ENCODE measurements at places on chromosomes 5 and 9.

DNA sequence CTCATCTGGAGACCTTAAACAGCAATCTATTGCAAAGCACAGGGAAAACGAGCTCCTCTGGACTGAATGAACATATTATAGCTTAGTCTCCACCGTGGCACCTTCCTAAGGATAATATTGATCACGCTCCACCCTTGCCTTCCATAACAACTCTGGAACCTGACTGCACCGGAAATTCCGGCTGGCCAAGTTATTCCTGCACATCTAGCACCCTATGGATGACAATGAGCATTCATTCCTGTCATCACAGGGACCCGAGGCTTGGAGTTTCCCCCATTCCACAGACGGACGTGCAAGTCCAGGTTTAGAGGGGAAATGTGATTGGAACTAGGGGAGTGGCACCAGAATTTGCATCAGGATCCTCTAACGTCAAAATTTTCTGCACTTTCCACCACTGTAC lies 27.5 kb downstream of the STK10 start:
- DNase-seq: no peak

- DNase-seq: no peak
Measured at GRCh38 chr9:17624571-17624970, 45.7 kb downstream of the SH3GL2 start.

DNA sequence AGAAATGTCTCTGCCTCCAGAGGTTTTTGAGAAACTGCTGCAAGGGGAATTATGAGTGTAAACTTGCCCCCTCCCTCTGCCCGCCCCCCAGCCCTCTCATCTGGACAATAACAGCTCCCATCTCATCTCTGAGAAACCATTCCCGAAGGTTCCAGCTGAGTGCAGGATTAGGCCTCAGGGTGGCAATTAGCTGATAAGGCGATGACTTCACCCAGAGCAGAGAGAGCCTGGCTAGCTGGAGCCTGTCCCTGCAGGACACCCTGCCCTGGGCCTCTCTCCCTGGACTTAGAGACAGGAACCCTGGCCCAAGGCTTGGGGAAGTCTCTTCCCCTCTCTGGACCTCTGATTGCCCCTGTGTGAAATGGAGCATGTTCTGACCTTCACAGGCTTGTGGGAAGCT lies 45.7 kb upstream of the HAND1 start:
- DNase-seq: no peak

- DNase-seq: no peak
Measured at GRCh38 chr9:76618762-76619161, 145.5 kb upstream of the PCA3 start.

- no peak for DNase-seq
Measured at GRCh38 chr5:148191010-148191409, 11.8 kb upstream of the SPINK6 start.

GRCh38 chr5:10276691-10277090 lies 26.6 kb downstream of the CCT5 start:
- DNase-seq: no peak

- no peak for DNase-seq
Measured at GRCh38 chr9:96187151-96187555, 114.8 kb downstream of the HSD17B3 start.

DNA sequence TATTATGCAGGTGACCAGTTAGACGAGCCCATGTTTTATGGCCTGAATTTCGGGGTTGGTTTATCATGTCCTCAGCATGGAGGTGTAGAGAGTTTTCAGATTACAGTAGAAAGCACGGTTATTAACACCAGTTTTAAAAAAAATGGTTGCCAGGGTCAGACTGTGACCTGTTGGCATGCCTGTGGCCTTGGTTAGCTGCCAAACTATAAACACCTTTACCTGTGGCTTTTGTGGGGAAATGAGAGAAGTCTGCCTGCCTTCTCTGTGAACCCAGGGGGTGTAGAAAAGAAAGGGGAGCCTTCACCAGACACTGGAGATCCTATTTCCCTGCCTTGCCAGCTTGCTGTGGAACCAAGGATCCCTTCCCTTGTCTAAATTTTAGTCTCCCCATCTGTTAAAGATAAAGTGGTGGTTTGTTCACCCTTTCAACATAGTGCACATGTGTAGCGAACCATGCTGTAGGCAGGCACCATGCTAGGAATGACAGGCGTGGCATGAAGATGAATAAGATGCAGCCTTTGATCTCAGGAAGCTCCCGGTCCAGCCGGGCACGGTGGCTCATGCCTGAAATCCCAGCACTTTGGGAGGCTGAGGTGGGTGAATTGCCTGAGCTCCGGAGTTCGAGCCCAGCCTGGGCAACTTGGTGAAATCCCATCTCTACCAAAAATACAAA lies 6.1 kb upstream of the PHF19 start:
- DNase-seq: peak; percentile 37

DNA sequence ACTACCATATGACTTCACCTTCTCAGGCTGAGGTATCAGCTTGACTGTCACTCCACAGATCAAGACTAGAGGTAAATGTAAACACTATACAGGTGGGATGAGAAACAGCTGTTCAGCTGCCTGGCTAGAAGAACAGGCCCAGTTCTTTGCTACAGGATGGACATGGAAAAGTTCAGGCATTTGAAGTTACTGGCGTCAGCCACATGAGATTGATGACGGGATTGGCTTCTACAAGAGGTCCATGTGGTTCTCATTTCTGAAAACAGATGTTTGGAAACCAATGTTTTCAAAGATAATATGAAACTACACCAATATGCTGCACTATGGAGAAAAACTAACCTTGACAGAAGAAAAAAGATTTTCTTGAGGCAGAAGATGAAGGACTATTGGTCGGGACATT lies 324.1 kb downstream of the CDH10 start:
- DNase-seq: no peak

DNA sequence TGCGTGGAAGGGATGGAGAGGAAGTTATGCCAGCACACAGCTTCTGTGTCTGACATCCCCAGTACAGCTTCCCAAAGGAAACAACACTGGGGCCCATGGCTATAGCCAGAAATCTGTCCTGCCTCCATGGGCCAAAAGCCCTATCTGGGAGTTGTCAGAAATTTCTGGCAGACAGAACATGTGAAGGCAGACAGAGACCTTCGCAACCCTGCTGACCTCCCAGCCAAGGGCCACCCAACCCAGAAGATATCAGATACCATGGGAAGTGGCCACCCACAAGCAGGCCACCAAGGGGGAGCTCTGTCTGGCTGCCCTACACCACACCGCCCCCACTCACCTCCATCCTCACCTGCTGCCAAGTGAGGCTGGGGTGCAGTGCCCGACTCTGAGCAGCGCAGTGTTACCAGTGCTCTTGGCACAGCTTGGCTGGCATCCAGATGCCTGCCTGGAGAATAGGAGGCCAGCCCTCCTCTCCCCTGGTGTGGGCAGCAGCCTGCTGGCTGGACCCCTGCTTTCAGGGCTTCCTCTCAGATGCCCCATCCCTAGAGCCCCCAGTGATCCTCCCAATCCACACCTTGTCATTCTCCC lies 61.6 kb upstream of the NEURL1B start:
- DNase-seq: no peak

DNA sequence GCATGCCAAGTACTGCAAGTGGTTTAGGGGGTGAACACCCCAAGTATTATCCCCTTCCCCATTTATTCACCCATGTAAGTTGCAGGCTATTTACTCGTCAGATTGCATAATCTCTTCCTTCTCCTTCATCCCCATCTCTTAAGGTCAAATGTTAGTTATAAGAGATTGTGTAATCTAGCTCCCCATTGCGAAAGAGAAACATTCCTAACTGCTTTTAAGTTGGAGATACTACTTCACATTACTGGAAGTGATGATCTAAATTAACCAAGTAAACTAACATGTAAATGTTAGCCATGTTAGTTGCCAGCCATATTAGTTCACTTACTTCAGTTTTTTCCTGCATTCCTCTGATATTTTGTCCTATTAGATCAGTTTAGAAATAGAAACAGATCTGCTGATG lies 262.3 kb downstream of the TAF11L14 start:
- no peak for DNase-seq

- DNase-seq: no peak
Measured at GRCh38 chr5:116738239-116738614, 163.6 kb upstream of the SEMA6A start.

- peak; percentile 31 for DNase-seq
Measured at GRCh38 chr5:59123595-59124561, 541.0 kb downstream of the RAB3C start.

- DNase-seq: no peak
Measured at GRCh38 chr9:84772511-84772910, 103.0 kb downstream of the NTRK2 start.

- DNase-seq: no peak
Measured at GRCh38 chr9:137759649-137760321, 117.8 kb upstream of the CACNA1B start.

DNA sequence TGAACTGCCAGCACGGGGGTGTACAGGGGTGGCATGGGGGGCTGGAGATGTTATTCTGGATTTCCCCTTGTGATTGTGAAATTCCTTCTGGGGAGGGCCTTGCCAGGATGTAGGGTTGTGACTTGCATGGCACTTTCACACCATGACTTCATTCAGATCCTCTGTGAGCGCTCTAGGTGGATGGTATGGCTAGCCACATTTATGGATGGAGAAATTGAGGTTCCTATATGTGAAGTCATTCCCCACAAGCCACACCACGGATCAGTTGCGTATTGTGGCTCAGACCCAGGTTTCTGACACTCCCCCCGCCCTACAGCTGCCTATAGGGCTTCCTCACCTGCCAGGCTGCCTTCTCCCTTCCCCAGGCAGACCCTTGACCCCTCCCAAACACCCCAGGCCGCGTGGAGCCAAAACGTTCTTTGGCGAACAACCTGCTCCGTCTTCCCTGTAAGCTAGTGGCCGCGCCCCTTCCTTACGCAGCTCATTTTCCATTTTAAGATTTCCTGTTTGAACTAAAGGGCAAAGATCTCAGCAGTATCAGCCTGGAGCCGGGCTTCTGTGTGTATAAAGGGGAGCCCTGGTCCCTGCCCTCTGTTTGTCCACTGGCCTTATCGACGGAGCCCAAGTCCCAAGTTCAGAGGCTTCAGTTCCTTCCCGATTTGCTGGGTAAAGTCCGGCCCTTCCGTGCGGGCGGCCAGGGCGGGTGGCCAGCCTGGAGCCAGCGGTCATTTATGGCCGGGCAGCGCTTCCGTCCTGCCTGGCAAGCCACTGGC lies 97.8 kb upstream of the KLF4 start:
- DNase-seq: no peak

GRCh38 chr5:52831786-52832511 lies 44.2 kb downstream of the ITGA1 start:
- DNase-seq: no peak

- no peak for DNase-seq
Measured at GRCh38 chr9:128684065-128684324, 5.0 kb upstream of the SET start.

DNA sequence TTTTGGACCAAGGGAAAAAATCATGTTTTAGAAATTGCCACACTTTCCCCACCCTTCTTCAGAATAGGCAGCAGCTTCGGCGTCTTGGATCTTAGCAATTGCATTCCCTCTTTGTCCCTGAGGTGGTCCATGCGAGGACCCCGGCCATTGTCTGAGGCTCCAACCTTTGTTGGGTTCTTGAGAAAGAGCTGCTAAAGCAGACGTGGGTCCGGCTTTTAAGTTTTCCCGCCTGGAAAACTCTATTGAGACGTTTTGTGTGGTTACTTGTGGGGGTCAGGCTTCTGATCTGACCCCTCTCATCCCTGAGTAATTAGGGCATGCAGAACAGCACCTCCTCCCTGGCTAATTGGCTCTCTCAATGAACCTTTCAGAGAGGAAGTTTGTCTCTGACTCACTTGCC lies 509.6 kb upstream of the TNC start:
- DNase-seq: no peak

- no peak for DNase-seq
Measured at GRCh38 chr9:81971727-81972126, 16.8 kb upstream of the SPATA31D1 start.

DNA sequence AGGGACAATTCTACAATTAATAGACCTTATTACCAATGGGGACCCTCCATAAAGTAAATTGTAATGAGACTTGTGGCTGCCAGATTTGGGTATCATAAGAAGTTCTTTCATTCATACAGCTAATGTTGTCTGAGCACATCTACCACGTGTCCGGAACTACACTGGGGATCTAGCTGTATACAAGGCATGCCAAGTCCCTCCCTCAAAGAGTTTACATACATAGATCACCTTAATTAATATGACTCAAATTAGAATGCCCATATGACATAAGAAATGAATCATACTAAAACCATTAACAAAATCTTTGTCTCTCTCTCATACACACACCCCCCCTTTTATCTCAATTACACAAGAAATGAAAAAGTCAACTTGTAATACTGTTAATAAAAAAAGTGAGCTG lies 18.0 kb upstream of the NR4A3 start:
- no peak for DNase-seq

- DNase-seq: no peak
Measured at GRCh38 chr5:5481206-5481605, 58.7 kb downstream of the ICE1 start.

GRCh38 chr9:4357929-4358328 lies 58.1 kb upstream of the GLIS3 start:
- DNase-seq: no peak

DNA sequence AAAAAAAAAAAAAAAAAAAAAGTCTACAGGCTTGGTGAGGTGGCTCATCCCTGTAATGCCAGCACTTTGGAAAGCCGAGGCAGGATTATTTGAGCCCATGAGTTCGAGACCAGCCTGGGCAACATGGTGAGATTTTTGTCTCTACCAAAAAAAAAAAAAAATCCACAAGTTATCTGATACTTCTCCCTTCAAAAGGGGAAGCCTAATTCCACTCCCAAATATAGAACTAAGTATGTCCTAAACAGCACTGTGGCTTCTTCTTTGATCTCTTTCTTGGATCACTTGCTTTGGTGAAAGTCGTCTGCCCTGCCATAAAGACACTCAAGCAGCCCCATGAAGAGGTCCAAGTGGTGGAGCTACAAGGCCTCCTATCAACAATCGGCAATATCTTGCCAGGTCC lies 18.8 kb upstream of the STING1 start:
- no peak for DNase-seq

DNA sequence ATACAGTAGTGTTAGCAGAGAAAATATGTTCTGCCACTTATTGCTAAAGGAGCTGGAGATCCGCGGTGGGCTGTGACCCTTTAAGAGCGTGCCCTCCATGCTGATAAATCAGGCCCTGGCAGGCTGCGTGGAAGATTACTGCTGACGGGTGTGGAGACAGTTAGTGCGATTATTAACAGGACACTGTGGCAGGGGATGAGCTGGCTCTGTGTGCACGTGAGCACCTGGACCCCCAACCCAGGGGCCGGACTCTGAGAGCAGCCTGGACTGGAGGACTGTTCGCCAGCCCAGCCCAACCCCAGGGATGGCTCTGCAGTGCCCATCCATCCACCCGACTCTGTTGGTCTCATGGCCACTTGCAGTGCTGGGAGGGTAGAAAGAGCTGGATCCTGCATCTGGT lies 162.0 kb downstream of the MELK start:
- DNase-seq: no peak
